ENCODE measurements at places on chromosomes 11 and 22.

GRCh38 chr11:104001561-104002056 lies 34.8 kb upstream of the DDI1 start:
- DNase-seq = no peak

GRCh38 chr11:16781936-16782919 lies 43.8 kb downstream of the C11orf58 start:
- DNase-seq = no peak

GRCh38 chr22:44348971-44349560 lies 36.3 kb upstream of the SHISAL1 start:
- DNase-seq = no peak

GRCh38 chr11:75532200-75533048 lies 6.7 kb upstream of the GDPD5 start:
- no peak for DNase-seq

GRCh38 chr11:64566042-64566914 lies 24.7 kb upstream of the SLC22A12 start:
- no peak for DNase-seq

- no peak for DNase-seq
Observed at GRCh38 chr22:45376009-45376408, 37.4 kb downstream of the SMC1B start.

DNA sequence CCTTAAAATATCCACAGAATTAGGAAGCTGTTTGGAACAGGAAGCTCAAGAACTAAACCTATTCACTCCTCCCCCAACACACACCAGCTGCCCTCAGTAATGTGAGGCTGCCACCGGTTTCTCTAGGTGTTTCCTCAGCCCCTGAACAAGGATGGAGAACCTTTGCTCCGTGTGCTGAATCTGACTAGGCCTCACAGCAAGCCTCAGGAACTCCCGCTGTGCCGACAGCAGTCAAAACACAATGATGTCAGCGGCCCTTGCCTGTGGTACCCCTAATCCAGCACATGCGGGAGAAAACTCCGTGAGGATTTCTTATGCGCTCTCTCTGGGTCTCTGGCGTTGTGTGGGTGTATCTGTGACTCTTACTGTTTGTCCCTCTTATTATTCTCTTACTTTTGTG lies 153.3 kb downstream of the EFCAB6 start:
- no peak for DNase-seq

DNA sequence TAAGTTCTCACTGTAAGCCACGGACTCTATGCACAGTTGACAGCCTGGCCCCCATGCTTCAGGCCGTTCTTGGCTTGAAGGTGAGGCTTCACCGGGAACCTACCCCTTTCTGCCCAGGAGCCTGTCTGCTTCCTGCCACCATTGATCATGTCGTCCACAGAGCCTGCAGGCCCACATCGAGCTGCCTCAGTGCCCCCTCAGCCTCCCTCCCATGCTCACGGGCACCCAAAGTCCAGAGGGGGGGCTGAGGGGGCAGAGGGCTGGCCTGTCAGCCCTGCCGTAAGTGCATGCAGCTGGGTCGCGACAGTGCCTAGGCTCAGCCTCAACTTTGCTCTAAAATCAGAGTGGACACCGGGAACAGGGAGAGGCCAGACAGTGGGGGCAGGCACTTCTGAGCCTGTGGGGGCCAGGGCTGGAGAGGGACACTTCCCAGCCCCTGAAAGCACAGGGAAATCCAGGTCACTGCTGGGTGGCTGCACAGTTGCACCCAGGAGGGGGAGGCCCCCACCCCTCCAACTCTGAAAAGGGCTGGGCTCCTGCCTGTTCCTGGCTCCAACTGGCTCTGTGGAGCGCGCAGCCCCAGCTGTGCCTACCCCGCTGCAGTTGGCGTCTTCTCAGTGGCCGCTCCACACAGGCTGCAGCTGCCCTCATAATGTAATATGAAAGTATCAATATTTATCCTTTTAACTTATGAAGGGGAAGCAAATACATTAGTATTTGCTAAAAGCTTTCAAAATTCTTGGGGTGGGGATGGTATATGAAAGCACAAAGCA lies 598.6 kb downstream of the DLG2 start:
- DNase-seq = no peak

DNA sequence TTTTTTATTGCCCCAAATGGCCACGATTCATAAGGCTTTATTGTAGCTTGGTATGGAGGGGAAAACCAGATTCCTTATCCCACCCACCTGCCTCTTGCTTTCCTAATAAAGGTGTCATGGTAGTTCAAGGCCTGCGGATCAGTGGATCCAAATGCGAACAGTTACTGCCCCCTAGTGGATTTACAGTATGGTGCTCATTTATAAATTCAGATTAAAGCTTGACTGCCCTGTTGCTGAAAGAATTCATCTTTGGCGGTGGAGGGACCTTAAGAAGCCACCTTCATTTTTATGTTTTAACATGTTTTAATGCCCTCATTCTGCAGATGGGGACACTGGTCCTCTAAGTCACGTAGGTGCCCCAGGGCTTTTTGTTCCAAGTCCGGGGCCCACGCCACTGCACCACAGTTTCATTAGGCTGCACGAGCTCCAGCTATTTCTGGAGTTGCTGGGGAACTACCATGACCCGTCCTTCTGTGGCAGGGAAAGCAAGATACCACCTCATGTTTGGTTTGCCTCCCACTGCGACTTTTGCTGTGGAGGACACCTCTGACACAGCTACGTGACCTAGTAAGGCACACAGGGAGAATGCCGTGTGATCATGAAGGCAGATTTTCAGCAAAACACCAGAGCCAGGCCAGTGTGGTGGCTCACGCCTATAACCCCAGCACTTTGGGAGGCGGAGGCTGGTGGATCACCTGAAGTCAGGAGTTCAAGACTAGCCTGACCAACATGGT lies 15.6 kb upstream of the INCENP start:
- DNase-seq = no peak

DNA sequence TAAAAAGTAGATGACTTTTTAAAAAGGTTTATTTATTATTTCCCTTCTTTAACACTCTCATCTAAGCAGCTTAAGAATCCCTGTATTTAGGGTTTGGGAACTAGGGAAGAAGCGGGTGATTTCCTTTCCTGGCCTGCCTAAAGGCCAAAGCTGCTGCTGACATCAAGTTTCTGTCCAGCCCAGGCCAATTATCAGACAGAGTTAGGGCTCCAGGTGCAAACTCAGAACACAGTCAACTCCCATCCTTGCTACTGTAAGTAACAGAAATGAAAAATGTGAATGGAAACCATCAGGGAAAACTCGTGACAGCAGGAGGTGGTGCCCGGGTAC lies 108.9 kb downstream of the CCDC81 start:
- DNase-seq = no peak

DNA sequence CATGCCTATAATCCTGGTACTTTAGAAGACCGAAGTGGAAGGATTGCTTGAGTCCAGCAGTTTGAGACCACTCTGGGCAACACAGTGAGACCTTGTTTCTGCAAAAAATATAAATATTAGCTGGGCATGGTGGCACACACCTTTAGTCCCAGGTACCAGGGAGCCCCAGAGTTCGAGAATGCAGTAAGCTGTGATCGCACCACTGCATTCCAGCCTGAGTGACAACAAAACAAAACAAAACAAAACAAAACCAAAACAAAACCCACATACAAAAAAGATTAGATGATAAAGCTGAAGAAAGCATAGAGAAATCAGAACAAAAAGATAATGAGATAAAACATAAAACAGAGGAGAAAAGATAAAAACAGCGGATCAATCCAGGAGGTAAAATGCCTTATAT lies 62.1 kb downstream of the TCF20 start:
- no peak for DNase-seq

DNA sequence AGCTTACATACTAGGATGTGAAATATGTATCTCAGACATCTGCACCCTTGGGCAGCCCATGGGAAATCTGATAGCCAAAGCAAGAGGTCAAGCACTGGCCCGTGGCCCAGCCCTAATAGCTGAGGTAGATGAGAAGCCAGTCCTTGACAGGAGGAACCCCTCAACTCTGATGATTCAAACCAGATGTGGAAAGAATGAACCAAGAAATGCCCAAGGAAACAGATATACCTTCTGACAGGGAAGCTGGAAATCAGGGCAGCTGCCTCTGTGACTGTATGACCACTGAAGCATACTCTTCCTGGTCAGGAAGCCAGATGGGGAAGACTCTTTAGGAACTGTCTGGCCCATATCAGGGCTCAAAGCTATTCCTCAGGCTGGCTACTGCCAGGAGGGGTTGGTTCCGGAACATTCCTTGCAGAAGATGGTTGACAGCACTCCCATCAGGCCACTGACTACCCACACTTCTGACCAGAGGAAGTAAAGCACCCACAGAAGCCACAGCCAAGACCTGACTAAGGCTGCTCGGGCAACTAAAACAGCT lies 124.2 kb downstream of the SWAP70 start:
- DNase-seq = no peak

DNA sequence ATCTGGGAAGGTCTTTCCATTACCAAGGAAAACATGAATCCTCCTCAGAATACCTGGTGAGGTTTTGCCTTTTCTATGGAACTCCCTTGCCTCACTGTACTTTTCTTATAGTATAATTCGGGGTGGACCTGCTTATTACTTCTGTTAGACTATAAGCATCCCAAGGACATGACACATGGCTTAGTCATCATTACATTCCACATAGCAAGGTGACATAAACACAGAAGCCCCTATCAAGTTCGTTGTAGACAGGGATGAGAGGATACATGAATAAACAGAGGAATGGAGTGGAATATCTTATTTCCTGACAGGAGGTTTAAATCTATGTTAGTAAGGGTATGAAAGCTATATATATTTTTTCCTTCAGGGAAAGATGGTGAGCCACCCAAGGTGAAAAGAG lies 532.2 kb upstream of the CCDC90B start:
- no peak for DNase-seq

- DNase-seq = no peak
Observed at GRCh38 chr22:27296091-27296675, 505.4 kb downstream of the MN1 start.

- DNase-seq = no peak
Observed at GRCh38 chr11:78147807-78148206, 8.4 kb upstream of the ALG8 start.

GRCh38 chr11:16763746-16764145 lies 25.3 kb downstream of the C11orf58 start:
- DNase-seq = no peak

GRCh38 chr22:38724926-38725571 lies 19.3 kb downstream of the GTPBP1 start:
- DNase-seq = no peak

GRCh38 chr11:93573184-93573583 lies 30.0 kb upstream of the SMCO4 start:
- DNase-seq = no peak

GRCh38 chr11:115247361-115247760 lies 256.9 kb downstream of the CADM1 start:
- DNase-seq = no peak

GRCh38 chr11:28417601-28418323 lies 309.6 kb downstream of the METTL15 start:
- no peak for DNase-seq

- no peak for DNase-seq
Observed at GRCh38 chr22:45210991-45211390, 29.7 kb downstream of the KIAA0930 start.

DNA sequence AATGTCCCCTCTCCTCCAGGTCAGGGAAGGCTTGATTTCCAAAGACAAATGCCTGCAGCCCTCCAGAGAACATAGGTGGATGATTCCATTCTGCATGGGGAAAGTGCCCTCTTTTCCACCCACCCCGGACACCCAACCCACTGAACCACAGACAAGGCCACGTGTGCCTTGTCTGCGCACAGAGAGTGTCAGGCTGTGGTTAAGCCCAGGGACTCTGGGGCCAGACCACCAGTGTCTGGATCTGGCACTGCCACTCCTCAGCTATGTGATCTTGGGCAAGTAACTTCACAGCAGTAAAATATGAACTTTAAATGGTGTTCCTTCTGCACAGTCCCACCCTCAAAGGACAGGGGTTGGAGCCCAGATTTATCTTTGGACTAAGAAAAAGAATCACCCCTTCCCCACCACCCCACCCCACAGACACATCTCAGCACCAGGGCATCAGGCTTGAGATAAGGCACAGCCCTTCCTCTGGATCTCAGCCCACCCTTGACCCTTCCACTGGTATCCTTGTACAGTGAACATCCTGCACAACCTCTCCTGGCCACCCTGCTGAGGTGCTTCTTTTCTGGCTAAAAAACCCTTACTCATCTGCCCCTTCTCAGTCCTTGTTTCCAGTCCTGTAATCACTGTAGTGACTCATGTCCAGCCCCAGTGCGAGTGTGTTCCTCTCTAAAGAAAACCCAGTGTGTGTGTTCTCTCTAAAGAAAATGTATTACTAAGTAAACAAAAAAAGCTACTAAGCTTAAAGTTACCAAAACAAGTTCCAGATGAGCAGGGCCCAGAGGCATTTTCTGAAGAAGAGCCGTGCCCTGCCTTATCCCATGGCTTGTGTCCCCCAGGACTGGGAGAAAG lies 1.9 kb upstream of the PTGDR2 start:
- no peak for DNase-seq

DNA sequence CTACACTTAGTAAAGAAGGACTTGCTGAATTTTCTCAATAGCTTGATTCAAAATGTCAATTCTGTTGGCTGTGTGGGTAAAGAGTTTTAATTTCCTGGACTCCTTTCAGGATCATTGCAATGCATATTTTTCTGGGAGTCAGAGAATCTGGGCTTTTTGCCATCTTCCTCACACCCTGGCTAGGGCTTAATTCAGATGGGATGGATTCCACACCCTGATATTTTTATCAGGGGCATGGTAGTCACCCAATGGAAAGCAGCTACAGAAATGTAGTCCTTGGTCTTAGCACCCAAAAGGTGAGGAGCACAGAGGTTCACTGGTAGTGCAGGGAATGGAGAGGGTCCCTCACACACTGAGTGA lies 79.3 kb downstream of the SGSM3 start:
- DNase-seq = no peak

- no peak for DNase-seq
Observed at GRCh38 chr22:19579115-19579811, 55.1 kb upstream of the CLDN5 start.

DNA sequence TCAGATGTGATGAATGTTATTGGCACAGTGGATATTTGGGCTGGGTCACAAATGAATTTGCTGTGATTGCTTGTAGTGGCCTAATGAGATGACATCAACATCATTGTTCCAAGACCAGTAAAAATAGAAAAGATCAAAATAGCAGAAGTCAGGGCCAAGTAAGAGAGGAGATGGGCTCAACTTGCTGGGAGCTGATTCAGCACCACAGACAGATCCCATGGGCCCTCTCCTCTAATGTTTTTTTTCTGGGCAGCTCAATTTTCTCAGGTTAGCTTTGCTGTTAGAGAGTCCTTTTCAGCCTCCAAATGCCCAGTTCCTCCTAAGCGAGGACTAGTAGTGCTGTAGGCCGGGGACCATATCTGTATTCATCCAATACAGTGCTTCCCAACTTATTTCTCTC lies 86.0 kb upstream of the IZUMO1R start:
- no peak for DNase-seq

GRCh38 chr11:131229221-131229620 lies 141.2 kb upstream of the NTM start:
- no peak for DNase-seq

- no peak for DNase-seq
Observed at GRCh38 chr11:41245704-41246398, 213.6 kb downstream of the LRRC4C start.

GRCh38 chr11:75434886-75435570 lies 2.0 kb upstream of the KLHL35 start:
- DNase-seq = no peak

Data from NCI-H1048 (cell line).